ENCODE measurements at places on chromosomes 13 and 19.

DNA sequence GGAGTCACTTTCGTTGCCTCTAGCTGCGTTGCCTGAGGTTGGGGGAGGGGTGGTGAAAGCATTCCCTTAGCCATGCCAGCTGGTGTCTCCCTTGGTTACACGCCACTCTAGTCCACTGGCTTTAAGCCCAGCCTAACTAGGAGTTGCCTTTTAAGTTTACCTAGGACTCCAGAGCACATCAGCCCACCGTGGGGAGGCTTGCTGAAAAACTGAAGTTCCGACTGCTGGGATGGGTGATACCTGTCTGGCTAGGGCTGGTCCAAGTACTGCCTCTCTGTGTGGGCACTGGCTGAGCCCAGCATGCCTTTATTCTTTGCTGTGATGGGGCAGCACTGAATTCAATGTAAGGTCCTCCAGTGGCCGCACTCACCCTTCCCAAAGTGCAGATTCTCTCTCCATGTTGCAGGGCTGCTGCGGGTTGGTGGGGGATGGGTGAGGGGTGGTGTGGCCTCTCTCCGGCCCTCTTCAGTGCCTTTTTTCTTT is 11.8 kb upstream of the CEACAM1 start:
- DNase-seq = no peak

GRCh38 chr13:29583073-29583785 is 12.3 kb downstream of the SLC7A1 start:
- no peak for DNase-seq

GRCh38 chr13:31982540-31982939 is 49.0 kb upstream of the FRY start:
- no peak for DNase-seq

GRCh38 chr19:29260477-29261317 is 47.7 kb upstream of the UQCRFS1 start:
- no peak for DNase-seq

- DNase-seq = no peak
Observed at GRCh38 chr19:19655051-19655594, 8.4 kb downstream of the ATP13A1 start.

DNA sequence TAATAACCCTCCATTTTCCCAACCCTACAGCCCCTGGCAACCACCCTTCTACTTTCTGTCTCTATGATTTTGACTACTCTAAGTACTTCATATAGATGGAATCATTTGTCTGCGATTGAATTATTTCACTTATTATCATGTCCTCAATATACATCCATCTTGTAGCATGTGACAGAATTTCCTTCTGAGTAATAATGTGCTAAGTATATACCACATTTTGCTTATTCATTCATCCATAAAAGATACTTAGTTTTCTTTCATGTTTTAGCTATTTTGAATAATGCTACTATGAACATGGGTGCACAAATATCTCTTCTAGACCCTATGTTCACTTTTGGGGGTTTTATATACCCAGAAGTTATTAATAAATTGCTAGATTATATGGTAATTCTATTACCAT is 17.4 kb upstream of the NDFIP2 start:
- no peak for DNase-seq

DNA sequence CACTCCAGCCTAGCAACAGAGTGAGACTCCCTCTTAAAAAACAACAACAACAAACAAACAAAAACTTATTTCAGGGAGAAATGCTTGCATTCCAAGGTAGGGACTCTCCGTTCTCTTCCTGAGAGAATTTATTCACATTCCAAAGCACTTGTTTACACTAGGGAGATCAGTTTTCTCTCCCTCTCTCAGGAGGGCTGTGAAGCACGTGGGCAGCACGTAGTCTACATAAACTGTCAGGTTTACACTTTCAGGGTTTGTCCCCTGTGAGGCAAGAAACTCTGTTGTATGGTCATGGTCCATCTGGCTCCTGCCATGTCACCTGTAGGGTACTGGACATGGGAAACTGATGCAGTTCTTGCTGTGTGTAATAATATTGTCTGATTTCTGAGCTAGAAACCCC is 31.6 kb downstream of the WDR87 start:
- no peak for DNase-seq
